ENCODE measurements at places on chromosomes 7 and 10.

DNA sequence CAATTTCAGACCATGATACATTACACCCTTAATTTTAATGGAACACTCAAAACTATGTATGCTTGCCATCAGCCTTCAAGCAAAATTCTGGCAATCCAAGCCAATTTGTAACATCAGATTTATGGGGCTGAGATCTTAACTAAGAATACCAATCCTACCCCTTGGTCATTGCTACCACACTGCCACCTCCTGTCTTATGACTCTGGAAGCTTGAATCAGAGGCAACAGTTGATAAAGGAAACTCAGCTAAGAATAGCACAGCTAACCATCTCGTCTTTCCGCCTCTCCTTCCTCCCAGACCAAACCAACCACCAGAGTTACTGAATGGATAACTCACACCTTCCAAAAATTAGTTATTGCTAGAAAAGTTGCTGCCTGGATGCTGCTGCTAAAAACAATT is 7.4 kb downstream of the IGF2BP3 start:
- DNase-seq = no peak

DNA sequence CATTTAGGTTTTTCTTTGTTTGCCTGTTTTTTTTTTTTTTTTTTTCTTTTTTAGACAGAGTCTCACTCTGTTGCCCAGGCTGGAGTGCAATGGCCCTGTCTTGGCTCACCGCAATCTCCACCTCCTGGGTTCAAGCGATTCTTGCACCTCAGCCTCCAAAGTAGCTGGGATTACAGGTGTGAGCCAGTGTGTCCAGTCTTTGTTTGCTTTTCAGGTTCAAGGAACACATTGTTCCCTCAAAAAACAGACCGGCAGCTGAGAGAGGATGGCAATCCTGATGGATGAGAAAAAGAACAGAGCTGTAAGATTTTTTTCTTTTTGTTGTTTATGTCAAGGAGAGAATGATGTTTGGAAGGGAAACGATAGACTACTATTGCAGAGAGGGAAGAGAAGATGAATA is 23.3 kb upstream of the RHOBTB1 start:
- no peak for DNase-seq

DNA sequence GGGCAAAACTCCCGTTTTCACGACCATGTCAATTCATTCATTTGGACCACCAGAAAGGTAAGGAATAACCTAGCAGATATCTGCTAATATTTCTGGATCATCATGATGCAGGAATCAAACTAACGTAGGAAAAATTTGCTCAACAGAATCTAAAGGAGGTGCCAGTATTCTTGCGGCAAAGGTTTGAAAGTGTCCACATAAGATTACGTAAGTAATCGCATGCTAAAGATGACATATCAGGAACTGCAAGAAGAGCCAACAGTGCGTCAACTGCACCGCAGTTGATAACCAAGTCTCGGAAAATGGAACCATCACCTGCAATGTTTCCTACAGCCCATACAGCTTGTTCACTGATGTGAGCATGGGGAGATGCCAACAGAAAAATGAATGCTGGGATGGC is 194.1 kb upstream of the ZNF804B start:
- DNase-seq = no peak

DNA sequence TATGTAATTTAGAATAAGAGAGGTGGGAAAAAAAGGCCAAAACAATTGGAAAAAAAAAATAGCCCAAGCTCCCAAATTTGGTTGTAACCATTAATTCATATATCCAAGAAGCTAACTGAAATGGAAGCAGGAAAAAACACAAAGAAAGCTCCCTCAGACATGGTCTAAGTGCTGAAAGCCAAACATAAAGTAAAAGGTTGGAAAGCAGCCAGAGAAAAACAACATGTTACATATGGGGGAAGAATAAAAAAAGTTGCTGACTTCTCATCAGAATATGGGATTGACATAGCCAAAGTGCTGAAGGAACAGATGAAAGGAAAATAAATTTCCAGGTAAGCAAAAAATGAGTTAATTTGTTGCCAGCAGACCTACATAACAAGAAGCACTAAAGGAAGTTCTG is 40.3 kb downstream of the PDZD8 start:
- no peak for DNase-seq

DNA sequence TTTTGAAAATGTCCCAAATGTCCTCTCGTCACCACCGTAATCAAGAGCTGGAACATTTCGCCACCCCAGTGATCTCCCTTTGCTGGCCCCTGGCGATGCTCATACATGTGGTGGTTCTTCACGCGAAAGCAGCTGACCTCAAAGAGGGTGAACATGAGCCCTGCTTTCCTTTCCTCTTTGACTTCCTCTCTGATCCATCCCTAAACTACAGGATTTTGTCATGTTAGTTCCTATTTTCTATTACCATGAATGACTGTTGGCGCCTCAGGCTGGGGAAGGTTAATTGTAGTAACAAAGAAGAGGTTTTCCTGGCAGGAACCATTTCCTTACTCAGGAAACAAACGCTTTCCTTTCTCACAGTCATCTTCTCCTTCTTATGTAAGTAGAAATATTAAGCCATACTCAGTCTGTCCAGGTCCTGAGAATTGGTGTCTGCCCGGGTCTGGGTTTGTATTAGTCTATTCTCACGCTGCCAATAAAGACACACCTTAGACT is 114.5 kb downstream of the INSYN2A start:
- DNase-seq = no peak

- no peak for DNase-seq
Measured at GRCh38 chr10:132554991-132555647, 17.5 kb downstream of the INPP5A start.

GRCh38 chr7:45256309-45256708 is 98.7 kb downstream of the RAMP3 start:
- DNase-seq = no peak

DNA sequence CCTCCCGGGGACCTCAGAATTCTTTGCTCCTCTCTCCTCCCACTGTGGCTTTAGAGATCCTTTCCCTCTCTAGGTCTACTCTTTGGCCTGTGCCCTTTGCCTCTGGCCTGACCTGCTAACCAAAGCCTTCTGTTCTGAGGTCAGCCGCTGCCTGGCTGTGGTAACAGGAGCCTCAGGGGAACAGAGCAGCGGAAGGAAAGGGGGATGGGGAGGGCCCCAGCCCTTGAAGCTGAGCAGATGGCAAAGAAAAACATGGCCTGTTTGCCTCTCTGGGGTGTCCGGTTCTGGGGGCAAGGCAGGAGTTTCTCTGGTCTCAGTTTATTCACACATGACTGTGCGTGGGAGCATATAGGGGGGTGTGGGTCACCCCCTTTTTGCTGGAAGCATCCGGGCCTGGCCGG is 28.2 kb downstream of the COL26A1 start:
- peak; percentile 9 for DNase-seq

DNA sequence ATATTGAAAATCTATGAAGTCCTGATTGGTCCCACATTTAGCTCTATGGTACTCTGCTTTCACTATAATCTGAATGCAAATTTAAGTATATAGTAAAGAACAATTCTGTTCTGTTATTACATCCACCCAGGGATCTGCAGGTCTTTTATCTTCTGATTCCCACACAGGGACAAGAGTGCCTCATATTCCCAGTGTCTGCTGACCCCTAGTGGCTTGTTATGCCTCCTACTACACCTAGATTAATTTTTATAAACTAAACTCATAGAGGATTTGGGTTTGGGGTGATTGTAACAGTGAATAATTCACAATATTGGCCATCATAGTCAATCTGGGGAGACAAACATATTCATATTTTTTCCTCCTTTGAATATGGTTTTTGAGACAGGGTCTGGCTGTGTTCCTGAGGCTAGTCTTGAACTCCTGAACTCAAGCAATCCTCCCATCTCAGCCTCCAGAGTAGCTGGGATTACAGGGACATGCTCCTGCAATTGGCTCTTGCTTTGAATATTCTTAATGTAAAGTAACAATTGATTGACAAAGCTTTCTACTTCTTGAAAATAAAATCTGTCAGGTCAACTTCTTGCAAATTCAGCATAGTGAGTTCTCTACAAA is 282.1 kb downstream of the KCND2 start:
- DNase-seq = no peak

DNA sequence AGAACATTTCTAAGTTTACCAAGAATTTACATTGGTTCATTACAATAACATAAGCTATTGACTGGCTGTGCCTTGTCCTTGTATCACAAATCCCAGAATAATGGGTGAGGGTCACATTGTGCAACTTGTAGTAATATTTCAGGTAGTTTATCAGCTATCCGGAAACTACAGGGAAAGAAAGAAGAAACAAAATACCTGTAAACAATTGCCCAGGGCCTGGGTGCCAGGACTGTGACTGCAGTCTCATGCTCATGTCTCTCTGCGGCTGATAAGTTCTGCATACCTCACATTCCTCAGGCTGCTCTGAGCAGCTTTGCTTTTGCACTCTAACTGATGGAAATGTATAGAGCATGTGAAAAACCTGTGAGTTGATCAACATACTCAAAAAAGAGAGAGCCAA is 131.8 kb upstream of the TRIM24 start:
- DNase-seq = no peak

DNA sequence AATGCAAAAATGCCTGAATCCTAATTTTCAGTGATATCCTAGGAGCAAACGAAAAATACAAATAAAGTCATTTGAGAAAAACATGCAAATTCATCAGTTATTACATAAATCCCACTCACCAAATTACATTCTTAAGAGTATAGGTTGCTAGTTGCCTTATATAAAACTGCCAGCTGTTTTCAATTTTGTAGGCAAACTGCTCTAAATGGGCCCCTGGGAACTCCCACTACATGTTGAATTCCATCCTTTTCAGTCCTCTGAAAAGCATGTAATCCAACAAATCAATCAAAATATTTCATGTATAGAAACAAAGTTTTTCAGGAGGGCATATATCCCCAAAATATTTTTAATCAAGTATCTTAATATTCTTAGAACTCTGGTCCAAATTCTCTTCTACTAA is 2.1 kb upstream of the JMJD1C start:
- no peak for DNase-seq

DNA sequence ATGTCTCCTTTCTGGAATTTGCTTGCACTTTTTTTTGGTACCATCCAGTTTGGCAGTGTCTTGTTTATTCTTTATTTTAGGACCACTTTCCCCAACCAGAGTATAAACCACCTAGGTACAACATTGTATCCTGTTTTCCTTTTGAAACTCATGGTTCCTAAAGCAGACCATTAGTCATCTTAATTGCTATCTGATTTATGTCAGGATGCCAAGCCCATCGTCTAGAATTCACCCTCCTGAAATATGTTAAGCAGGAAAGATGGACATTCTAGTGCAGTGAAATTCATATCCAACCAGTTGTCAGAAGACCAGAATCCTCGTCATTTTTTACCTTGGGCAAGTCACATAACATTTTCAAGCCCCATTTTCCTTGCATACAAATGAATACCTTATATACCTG is 223.6 kb upstream of the KMT2E start:
- DNase-seq = no peak

DNA sequence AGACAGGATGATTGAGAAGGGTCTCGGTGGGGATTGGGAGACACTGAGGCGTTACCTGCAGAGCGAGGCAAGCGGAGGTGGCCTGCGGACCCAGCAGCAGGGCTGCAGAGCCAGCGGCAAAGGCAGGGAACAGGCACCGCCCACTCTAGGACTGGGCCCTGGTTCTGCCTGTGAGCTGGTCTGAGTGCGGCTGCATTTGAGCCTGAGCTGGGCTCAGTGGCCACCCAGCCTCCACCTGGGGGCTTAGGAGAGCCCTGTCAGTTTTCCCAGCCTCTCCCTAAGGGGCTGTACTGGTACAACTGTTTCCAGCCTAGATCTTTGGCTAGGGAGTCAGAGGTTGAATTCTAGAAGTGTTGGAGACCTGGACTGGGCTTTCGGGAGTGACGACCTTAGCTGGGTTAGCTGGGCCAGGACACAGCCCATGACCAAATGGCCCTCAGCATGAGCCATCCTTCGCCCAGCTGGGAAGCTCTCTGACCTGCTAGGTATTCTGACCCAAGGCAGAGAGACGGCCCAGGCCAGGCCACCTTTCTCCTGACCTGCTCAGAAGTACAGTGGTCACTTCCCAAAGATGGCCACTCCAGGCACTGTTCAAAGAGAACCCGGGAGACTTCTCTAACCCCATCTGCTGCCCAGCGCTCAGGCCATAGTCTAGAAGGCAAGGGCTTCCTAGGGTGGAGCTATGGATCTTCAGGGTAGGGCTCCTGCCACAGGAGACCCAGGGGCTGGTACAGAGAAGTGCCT is 64.9 kb downstream of the PAX2 start:
- no peak for DNase-seq

- no peak for DNase-seq
Measured at GRCh38 chr10:17179002-17179401, 22.5 kb downstream of the TRDMT1 start.

DNA sequence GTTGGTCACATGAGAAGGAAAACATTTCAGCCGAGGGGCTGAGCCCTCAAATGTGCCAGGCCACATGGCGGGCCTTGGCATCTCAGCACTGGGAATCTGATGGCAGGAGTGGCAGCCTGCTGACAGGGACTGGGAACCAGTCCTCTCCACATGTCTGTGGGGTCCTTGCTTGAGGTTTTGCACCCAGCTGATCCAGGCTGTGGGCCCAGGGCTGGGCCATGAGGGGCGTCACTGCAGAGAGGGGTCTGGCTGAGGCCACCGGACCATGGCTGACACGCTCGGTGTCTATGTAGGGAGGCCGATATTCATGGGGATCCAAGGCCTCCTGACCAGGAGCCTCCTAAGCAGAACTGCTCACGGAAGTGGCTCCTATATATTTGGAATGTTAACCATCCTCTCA is 31.0 kb upstream of the PWWP2B start:
- DNase-seq = no peak

DNA sequence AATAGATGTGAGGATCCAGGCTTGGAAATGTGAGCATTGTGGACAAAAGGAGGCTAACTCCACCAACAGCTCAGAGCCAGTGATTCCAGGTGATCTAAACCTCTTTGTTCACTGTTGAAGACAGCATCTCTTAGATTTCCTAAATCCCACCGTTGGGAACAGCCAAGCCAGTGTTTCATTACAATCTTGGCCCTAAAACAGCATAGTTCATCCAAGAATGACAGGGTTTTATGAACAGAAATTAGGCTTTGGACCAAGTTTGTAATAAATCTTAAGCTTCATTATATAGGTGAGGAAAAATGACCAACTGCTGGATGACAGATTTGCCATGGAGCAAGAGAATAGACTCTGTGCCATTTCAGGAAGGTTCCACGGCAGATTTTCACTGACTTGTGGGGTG is 65.8 kb downstream of the MTURN start:
- no peak for DNase-seq

DNA sequence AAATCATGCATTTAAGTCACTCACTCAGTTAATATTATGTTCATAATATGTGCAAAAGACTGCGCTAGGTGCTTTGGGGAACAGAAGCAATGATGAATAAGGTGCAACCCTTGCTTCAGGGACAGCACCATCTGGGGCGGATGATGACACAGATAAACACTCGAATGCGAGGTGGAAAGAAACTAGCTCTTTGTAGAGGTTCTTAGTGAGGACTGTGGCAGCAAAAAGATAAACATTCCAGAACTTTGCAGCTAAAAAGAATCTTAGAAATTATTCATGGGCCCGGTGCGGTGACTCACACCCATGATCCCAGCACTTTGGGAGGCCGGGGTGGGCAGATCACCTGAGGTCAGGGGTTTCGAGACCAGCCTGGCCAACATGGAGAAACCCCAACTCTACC is 29.8 kb upstream of the CHST15 start:
- no peak for DNase-seq

- no peak for DNase-seq
Measured at GRCh38 chr7:130048906-130049305, 2.3 kb downstream of the ZC3HC1 start.

- peak; percentile 70 for DNase-seq
Measured at GRCh38 chr10:80498833-80499741, 38.6 kb upstream of the SH2D4B start.

- DNase-seq = no peak
Measured at GRCh38 chr7:84195295-84196060, 889 bp upstream of the SEMA3A start.

- DNase-seq = no peak
Measured at GRCh38 chr10:775245-776075, 86.0 kb upstream of the DIP2C start.

Data from activated naive CD4-positive, alpha-beta T cell treated with Interleukin-2 at 50 U/mL for 16 hours (primary cell).